ENCODE measurements at places on chromosomes 5 and 9.

DNA sequence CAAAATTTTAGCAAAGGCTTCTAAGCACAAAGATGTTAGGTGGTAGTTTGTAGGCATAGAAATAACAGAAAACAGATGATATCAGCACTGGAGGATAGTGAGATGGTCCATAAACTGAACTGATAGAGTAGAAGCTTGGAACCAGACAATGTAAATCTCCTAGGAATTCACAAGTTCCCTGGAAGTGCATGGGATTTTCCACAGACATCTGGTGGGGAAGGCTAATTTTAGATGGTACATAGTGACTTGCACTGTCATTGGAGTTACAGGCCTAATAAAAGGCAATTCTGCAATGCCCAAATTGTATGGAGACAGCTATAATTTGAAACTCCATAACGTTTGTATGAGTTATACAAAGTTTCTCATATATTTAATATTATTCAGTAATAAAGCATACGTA is 653.0 kb upstream of the MEF2C start:
- no peak for DNase-seq

DNA sequence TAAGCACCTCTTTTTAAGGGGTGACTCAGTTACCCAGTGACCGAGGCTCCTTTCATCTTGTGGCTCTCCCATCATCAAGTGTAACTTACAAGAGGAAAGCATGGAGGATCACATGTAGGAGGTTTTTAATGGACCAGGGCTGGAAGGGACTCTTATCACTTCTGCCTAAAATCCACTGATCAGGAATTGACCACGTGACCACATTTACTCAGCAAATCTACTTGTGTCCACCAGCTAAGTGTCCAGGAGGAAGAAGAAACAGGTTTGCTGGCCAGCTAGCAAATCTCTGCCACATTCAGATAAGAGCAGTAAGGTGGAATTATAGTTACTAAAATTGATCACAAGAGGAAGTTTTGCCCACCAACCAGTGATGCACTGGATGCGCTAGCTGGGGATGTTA is 486.0 kb downstream of the ENC1 start:
- DNase-seq, result no peak

- no peak for DNase-seq
These were observed 1509.7 kb upstream of the WWC1 start for GRCh38 chr5:166781737-166782136.

- peak; percentile 87 for DNase-seq
These were observed 361.0 kb downstream of the NFIB start for GRCh38 chr9:13952906-13953305.

DNA sequence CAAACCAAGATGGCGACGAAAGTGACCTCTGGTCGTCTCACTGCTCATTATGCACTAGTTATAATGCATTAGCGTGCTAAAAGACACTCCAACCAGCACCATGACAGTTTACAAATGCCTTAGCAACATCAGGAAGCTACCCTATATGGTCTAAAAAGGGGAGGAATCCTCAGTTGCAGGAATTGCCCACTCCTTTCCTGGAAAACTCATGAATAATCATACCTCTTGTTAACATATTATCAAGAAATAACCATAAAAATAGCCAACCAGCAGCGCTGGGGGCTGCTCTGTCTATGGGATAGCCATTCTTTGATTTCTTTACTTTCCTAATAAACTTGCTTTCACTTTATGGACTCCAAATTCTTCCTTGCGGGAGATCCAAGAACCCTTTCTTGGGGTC is 595.7 kb upstream of the KLF4 start:
- no peak for DNase-seq

- DNase-seq, result no peak
These were observed 851 bp downstream of the NACC2 start for GRCh38 chr9:136093995-136094881.

GRCh38 chr9:120895951-120896350 is 19.0 kb upstream of the PHF19 start:
- no peak for DNase-seq

DNA sequence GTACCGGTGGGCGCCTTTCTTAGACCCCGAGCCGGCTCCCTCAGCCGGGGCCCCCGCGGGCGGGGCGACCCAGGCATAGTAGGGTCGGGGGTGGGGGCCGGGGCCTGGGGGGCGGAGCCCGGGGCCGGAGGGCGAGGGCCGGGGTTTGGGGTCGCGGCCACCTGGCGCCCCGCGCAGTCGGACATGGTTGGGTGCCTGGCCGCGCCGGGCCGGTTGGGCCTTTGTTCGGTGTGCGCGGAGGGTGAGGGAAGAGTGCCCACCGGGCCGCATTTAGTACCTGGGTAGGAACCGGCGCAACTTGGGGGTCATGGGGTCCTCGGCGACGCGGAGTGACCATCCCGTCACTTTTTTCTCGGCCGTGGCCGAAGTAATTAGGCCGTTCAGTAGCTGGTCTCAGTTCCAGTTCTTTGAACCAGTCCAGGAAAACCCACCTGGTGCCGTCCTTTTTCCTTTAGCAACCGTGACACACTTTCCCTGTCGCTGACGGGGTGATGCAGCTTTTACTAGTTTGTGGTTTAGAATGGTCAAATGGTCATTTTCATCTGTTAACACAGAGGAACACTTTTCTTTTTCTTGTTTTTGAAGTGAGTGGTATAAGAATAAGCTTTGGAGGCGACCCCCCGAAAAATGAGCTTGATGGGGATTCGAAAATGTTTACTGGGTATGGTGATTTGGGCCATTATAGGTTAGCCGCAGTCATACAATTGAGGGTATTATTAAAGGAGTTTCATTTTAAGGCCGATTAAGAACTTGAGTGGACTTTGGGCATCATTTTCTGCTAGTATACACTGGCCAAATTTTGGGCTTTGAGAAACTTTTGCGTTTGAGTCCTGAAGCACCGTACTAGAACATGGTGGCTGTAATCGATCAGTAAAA is 589 bp downstream of the CKS2 start:
- DNase-seq, result no peak

DNA sequence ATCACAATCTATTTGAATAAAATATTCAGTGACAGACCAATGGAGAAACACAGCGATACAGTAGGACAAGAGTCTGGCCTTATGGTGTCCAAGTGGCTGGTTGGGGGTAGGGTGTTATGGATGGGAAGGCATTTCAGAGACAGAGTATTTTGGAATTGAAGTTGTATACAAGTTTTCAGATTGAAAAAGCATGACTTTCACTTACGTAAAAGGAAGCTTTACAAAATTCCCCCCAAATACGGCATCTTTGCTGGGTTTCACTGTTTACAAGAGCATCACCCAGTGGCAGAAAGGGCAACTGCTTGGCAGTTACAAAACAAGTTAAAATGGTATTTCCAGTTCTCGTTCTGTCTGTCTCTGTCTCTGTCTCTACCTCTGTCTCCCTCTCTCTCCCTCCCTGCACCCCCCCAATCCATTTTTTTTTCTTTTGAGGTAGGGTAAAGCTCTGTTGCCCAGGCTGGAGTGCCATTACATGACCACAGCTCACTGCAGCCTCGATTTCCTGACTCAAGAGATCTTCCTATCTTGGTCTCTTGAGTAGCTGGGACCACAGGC is 86.2 kb downstream of the PTPN3 start:
- no peak for DNase-seq

DNA sequence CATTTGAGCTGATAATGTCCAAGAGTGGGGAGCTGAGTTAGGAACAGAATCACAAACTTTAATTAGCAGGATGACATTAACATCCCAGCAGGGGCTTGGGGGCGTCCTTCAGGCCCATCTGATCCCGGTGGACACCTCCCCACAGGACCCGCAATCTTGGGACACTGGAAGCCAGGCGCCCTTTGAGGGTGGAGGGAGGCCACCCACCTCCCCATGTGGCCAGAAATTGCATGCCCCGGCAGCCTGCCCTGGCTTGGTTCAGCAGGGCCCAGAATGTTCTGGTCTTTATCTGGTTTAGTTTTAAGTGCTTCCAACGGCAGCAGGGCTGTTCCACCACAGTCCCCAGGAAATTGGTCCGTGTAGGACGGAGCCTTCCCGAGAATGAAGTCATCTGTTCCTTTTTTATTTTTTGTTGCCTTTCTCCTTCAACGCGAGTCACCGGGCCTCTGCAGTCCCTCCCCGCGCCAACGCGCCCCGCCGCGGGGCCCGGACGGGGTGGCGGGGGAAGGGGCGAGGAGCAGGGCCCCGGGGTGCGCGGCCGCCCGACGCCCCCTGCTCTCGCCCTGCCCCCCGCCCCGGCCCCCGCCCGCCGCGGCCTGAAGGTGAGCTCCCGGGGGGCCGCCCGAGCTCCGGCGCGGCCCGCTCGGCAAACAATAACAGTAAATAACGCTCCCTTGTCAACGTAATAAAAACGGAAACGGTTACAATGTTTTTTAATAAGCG is 207.9 kb downstream of the C9orf50 start:
- no peak for DNase-seq

DNA sequence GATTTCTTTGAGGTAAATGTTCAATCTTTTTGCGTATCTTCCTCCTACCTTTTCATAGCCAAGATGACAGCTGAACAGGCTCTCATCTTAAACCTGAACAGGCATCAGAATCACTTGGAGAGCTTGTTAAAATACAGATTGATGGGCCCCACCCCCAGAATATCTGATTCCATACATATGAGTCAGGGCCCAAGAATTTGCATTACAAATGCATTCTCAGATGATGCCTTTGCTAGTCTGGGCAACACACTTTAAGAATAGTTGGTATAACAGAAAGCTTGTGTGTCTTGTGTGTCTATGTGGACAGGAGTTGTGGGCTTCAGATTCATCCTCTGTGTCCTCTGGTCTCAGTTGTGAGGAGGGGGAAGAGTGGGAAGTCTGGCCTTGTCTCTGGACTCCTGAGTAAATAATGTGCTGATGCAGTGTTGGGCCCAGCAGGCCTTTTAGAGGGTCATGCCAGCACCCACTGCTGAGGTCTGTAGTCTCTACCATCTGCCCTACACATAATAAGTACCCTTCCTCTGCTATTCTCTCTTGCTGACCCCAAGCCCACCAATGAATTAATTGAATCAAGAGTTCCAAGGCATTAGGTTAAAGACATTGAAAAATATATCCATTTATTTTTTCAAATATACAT is 43.1 kb downstream of the PTCD2 start:
- no peak for DNase-seq

DNA sequence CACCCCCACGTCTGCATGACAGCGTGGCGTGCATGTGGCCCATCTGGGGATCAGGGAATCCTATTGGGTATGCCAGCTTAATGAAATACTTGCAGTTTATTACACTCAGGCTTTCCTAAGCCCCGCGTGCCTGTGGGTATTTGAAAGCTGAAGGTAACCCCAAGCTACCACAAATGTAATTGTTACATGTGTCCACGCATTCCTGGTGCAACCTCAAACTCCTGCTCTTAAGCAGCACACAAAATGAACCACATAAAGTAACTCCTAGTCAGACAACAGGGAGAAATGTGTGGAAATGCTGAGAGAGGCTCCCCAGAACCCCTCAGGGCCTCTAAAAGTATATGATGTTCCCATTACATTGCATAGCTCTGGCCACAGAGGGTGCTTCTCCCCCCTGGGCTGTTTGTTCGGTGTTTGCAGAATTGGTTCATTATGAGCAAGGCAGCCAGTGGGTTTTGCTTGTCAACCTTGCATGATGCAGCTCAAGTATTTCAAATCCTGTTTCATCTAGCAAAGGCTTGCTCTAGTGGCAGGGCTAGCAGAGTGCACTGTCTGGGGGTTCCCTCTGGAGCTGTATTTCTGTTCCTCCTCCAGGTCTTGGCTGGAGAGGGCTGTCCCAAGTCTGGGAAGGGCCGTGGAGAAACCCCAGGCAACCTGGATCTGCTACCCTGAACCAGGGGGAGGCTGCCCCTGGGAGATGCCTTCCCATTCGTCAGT is 1.8 kb upstream of the DCANP1 start:
- DNase-seq, result no peak

DNA sequence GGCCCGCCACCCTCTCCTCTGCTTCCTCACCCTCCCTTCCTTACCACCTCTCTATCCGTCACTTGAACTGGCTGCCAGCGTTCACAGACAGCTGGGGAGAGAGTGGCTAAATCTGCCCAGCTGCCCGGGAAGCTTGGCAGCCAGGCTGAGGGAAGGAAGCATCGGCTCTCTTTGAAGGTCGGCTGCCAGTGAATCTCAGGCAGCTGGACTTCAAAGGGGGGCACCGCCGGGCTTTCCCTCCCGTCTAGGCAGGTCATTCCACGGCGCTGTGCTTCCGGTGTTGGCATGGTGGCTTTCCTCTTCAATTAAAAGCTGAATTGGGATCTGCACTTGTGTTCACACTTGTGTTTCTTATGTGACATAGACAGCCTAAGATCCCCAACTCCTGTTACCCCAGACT is 174.0 kb downstream of the GDNF start:
- no peak for DNase-seq

- DNase-seq, result no peak
These were observed 20.2 kb downstream of the RGS3 start for GRCh38 chr9:113483676-113484257.

DNA sequence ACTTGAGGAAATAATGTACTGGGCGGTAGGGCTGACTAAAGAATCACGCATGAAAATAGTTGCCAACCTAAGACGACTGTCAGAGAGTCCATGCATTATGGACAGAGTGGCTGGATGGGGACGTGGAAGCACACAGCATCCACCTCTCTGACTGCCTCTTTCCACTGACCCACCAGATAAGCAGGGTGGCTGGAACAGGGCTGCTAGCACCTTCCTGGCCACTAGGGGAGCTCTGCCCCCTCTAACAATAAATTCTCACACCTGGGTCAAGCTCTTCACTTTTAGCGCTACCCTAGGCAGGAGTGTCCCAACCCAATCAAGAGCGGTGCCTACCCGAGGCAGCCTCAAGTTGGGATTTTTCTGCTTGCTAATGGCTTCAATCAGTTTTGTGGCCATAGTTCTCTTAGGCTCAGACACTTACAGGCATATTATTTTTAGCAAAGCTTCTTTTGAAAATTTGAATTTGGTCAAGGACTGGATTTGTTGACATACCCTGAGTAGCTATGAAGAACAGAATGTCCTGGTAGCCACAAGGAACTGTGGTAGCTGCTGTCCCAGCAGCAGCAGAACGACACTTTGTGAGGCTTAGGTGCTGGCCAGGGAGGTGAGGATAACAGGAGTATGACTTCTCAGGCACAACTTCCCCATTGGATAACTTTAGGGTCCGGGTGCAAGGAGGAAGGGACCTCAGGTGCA is 6.9 kb upstream of the TPM2 start:
- DNase-seq, result no peak

- no peak for DNase-seq
These were observed 22.5 kb upstream of the JAKMIP2 start for GRCh38 chr5:147805030-147805454.

DNA sequence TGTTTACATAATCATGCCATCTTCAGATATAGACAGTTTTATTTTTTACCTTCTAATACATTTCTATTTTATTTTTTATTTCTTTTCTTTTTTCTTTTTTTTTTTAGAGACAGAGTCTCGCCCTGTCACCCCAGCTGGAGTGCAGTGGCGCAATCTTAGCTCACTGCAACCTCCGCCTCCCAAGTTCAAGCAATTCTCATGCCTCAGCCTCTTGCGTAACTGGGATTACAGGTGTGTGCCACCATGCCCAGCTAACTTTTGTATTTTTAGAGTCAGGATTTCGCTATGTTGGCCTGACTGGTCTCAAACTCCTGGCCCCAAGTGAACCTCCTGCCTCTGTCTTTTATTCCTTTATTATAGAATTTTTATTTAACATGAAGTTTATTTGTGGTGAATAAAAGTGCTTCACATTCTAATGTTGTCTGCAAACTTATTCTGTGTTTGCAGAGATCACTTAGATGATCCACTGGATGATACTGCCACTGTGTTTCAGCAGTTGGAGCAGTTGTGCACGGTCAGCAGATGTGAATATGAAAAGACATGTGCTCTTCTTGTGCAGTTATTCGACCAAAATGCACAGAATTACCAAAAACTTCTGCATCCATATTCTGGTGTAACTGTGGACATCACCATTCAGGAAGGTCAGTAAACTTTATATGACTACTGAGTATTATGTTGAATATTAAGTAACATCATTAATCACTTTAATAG is 62.2 kb downstream of the RANBP17 start:
- no peak for DNase-seq
